ENCODE measurements at places on chromosomes 12 and 14.

GRCh38 chr12:124388679-124389137, 93.8 kb downstream of the RFLNA start:
- DNase-seq: peak; percentile 32

GRCh38 chr14:73796893-73797542, 54.6 kb upstream of the PTGR2 start:
- no peak for DNase-seq

GRCh38 chr12:132657004-132657727, 30.0 kb downstream of the POLE start:
- DNase-seq: no peak

GRCh38 chr14:21440859-21441258, 15.1 kb downstream of the CHD8 start:
- DNase-seq: no peak

- no peak for DNase-seq
Observed at GRCh38 chr12:69966839-69967238, 141.8 kb downstream of the MYRFL start.

DNA sequence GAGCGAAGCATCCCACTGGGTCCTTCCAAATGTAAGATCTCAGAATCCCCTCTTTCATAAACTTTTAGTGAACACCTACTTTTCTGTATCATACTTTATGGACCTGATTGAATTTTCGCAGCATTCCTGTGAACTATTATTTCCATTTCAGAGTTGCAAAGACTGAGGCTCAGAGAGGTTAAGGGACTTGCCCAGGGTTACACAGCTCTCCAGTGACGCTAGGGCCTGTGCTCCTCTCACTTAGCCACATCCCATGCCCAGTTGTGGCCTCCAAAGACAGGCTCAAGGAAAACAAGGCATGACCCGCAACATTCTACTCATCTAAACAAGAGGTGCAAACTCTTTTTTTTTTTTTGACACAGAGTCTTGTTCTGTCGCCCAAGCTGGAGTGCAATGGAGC, 25.9 kb upstream of the SPPL3 start:
- DNase-seq: no peak

- no peak for DNase-seq
Observed at GRCh38 chr12:95545731-95546490, 5.4 kb downstream of the USP44 start.

GRCh38 chr14:64504310-64504896, at the start of gene ZBTB1:
Gene ZBTB1 (plus strand): TSS chr14:64504770. CDS start chr14:64521505, 16,735 bp downstream.
- DNase-seq: peak; percentile 90

DNA sequence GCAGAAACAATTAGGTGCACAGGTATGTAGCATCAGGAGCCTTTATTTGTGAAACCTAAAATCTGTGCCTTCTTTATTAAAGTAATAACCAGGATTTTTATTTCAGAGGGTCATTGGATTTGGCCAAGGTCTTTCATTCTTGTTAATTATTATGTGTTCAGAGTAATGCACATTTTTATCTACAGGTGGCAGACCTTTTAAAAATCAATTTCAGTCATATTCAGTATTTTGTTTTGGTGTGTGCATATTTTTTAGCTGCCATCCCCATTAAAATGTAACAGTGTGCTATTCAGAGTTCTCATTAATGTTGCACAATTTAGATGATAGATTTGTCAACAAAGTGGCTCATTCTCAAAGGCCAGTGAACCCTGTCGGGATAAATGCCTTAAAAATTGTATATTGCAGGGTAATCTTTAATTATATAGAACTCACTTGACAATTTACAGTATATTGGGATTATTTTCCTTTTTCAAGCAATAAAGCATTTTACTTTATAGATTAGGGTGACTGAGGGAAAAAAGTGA, 319.3 kb upstream of the SOX5 start:
- DNase-seq: no peak

DNA sequence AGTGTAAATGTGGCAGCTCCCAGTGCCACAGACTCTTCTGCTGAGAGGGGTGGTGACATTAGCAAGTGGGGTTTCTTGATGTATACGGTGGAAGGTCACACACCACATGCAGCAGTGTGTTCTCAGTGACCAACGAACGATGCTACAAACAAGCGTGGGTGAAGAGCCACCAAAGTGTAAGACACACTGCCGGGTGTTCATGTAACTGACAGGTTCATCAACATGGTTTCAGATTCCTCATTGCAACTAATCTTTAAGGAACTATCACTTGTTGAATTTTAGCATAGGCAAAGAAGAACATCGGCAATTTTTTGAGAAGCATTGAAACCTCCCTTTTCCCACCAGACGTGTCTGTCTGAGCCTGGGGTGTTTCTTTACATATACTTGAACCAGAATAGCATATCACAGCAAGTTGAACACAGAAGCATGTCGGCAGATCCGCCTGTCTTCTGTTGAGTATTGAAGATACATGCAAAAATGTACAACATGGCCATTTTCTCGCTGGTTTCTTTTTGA, 58.8 kb downstream of the PPP2R5C start:
- DNase-seq: peak; percentile 62

DNA sequence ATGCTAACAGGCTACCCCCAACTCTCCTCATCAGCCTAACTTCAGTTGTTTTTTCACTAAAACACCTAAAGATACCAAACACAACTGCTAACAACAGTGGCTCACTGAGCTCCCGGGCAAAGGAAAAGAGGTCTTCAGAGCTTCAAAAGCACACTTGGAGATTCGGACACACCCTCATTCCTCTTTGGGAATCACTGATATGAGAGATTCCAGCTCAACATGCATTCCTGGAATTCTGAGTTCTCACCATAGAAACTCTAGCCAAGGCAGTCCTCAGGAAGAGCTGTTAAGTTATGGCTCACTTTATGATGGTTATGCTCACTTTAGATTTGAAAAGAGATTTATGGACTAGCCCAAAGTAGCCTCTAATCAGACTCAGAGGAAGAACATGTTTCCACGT, 40.1 kb downstream of the STXBP6 start:
- DNase-seq: no peak

GRCh38 chr12:1595026-1595561, 713 bp upstream of the FBXL14 start:
- DNase-seq: peak; percentile 12

DNA sequence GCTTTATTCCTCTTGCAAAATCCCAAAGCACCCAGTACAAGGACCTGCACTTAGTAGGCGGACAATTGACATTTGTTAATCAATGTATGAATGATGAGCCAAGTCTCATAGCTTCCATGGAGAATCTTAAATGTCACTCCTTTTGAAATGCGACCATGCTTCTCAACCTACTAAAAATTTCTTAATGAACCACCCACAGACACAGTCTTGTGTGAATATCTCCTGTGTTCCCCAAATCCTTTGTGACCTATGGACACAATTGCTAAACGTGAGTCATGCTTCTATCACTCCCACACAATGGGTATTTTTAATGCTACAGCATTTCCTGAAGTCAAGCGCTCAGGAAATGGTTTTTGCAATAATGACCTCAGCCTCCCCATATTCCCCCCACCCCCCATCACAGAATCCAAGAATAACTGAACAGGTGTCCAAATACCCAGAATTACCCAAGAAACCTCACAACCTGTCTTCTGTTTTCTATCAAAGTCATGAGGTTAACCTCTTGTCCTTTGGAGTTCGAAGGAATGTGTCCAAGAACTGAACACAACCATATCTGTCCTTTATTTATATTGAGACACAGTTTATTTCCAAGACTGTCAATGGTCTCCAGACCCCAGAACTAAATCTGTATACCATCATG, 163.6 kb upstream of the PLEKHG7 start:
- DNase-seq: no peak

DNA sequence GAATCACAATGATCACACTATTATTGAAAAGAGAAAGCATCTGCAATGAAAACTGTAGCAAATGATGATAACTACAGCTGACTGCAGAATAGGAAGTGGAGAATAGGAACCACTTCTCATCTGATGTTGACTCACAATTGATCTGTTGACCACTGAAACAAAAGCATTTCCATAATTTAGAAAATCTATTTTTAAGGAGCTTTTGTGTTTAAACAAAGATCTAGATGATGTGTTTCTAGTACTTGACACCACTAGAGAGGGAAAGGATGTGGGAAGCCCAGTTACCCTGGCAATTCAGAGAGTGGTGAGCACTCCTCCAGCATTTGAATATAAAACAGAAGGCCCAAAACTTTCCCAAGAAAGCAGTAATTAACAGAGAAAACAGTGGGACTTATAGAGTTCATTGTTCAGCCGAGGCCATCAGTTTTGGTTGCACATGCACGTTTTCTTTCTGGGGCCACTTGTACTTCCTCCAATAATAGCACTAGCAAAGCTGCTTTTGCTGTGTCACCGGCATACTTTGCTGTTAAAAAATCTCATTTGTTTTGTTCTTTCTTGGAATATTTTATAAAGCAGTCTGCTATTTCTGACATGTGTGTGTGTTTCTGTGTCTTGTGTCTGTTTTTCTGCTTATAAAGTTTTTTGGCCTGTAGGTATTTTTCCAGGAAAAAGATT, 76.1 kb upstream of the HECTD1 start:
- DNase-seq: no peak

DNA sequence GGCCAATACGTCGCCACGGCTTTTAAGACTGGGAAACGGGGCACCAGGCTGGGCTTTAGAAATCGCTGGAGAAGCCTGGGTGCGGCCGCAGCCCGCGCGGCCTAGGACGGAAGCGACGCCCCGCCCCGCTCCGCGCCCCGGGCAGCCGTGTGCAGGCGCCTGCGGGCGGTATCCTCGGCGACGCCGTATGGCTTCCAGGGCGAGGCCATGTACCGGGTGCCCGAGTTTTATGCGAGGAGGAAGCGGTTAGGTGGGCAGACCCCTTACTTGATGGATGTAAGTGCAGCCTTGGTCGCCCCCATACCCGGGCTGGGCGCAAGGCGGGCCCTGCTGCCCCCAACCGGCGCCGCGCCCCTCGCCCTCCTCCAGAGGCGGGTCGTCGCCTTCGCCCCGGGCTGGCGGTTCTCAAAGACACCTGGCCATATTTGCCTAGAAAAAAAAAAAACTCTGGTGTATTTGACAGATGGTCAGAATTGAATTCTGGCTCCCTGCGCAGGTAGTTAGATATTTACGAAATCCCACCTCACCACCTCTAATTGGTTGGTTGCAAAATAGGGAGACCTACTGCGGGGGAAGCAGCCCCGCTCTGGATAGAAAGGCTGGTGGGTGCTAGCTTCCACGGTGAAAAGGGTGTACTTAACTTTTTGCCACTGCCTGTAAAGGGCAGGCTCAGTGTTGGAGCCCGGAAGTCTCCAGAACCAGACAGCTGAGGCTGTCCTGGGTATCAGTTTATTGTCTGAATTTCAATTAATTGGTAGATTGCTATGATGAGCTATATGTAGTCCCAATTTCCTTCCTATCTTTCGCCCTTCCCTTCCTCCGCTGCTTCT, at the start of gene PPP1R36:
Gene PPP1R36, plus strand, starts transcription at position 171 of the 830 bp plus-strand sequence. Its CDS starts 37 bp downstream, at position 208.
- peak; percentile 40 for DNase-seq

DNA sequence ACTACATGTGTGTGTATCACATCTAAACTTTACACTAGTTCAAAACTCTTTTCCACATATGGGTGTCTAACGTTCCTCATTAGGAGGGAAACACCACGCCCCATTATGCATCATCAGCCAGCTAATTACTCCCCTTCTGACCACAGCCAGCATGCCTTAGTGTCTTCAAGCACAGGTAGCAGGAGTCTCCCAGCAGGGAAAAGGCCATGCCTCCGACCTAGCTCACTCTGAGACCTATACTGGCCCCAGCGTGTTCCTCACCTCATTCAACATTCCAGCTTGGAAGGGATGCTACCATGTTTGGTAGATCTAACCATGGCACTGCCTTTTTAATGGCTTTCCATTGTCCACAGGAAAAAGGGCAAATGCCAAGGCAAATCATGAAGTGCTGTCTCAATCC, 66.1 kb upstream of the PRB2 start:
- DNase-seq: no peak

GRCh38 chr12:129127211-129127610, 273.9 kb downstream of the GLT1D1 start:
- no peak for DNase-seq

DNA sequence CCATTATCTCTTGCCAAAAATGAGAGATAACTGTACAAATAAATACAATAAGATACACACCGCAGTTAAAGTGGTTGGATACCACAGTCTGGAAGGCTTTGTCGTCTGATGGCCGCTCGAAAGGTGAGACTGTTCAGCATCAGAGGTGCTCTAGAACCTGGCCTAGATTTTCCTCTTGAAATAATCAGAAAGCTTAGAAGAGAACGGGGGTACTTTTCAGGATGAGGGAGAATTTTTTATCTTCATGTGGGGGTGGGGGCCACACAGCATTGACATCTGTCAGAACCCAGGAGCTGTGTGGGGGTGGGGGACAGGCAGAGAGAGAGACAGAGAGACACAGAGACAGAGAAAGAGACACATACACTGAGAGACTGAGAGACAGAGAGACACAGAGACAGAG, 90.5 kb downstream of the GALNT9 start:
- DNase-seq: no peak

GRCh38 chr12:92496790-92497189, 206.0 kb upstream of the PLEKHG7 start:
- no peak for DNase-seq

DNA sequence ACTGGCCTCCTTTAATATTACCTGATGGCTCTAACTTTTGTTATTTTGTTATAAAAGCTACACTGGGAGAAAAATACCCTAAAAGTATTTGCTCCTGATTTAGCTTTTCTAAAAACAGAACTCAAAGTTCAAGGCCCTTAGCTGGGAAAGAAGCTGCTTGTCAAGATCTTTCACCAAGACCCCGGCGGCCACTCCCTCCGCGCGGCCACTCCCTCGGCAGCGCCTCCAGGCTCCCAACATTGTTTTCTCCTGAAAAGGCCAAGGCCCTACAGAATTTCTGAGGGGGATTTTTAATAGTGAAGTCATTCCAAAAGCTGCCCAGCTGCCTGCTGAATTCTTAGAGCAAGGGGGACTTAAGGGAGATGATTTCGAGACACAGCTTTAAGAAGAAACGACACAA, 96.4 kb downstream of the NTN4 start:
- DNase-seq: no peak

GRCh38 chr12:91935296-91935695, 210.3 kb downstream of the BTG1 start:
- DNase-seq: no peak

DNA sequence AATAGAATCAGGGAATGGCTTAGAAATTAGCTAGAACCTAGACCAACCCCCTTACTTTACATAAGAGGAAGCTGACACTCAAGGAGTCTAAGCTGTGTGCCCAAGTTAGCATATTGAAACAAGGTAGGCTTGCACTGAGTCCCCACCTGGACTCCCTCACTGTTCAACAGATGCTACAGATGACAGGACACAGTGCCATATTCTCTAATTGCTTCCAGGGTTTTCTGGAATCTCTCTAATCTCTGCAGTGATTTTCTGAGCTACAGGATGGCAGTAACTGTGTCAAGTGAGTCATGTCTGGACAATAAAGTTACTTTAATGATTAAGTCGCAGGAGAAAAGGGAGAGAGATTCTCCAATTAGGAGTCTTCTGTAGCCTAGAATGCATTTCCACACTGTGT, 35.8 kb downstream of the AKAP6 start:
- DNase-seq: no peak

DNA sequence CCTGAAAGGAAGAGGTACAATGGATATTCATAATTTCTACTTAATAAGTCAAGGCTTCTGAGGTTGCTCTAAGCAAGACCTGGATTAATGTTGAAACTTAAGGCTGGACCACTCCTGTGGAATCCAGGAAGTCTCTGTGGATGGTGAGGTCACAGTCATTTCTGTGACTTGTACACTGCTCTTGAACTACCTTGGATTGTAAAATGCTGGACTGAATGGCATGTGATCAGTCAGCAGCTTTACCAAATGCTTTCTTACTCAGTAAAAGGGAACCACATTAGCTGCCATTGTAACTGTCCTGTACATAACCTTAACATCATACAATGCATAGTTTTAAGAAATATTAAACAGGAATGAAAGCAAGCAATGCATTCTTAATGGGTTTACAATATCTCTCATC, 182.9 kb downstream of the NOVA1 start:
- DNase-seq: no peak

GRCh38 chr14:101097109-101097793, 193.7 kb upstream of the RTL1 start:
- no peak for DNase-seq

Data from stimulated activated CD4-positive, alpha-beta T cell treated with anti-CD3 and anti-CD28 coated beads, Interleukin-4, amount 100 ng/mL, for 24 hours (primary cell).